ENCODE measurements at places on chromosomes 12 and 14.

GRCh38 chr14:68584786-68585185 lies 208.1 kb downstream of the ZFP36L1 start:
- no peak for DNase-seq

DNA sequence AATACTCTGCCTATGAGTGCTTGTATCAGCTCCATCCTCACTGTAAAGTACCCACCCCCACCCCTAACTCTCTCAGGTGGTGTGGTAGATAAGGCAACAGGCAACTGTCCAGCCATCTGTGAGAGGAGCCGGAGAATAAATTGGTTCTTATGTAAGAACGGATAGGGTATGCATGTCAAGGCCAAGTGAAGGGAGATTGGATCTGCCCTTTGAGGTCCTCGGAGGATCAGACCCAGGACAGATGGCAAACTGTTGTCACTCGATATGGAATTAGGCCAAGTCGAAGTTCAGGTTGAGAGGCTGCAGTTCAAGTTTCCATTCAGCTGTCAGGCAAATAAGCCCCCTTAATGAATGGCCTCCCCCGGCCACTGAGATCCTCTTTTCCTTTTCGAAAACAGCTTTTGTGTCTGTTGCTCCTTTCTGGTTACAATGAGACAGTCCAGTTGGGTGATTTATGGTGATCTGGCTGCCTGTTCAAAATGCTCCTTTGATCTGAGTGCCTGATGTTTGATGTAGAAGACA lies 120.3 kb downstream of the VRK1 start:
- no peak for DNase-seq

- no peak for DNase-seq
Observed at GRCh38 chr12:51911307-51911706, 4.0 kb downstream of the ACVRL1 start.

DNA sequence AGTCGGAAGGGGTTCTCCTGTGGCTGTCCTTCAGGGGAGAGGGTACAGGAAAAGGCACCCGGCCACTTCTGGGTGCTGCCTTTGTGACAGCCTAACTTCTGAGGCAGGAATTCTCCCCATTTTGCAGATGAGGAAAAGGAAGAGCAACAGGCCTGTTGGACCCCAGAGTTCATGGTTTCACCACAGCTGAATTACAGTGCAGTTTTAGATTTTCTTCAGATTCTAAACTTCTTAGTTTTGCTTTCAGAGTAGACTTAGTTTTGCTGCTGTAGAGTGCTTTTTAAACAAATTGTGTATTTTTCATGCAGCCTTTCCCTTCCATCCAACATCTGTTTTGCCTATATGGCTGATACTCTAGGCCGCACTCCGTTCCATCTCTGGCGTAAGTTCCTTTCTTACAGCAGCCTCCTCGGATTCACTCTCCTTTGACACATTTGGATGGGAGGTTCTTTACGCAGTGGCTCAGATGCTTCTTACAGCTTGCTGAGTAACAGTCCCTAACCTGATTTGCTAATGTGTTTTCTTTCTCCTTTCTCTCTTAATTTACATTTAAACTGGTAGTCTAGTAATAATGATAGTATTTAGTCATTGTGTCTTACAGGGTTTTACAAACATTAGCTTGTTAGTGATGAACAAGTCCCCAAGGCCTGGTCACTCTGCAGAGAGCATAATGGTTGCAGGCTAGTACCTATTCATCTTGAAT lies 7.8 kb downstream of the TRAF3 start:
- no peak for DNase-seq

- no peak for DNase-seq
Observed at GRCh38 chr14:76644855-76645518, 116.3 kb upstream of the VASH1 start.

DNA sequence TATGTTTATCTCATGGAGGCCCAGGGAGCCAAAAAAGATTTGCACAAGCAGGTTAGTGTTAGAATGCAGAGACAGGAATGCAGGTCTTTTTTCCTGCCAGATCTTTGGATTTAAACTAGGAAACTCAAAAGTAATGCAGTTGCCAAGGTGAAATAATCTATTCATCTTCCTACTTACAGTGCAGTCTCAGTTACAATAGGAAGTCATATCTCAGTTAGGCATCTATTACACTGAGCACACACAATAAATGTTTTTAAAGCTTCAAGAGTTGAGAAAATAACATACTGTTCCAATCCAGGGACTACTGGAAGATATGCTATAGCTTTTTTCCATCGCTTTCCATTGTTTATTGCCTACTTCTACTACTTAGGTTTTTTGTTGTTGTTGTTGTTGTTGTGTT lies 279.3 kb upstream of the E2F7 start:
- no peak for DNase-seq

DNA sequence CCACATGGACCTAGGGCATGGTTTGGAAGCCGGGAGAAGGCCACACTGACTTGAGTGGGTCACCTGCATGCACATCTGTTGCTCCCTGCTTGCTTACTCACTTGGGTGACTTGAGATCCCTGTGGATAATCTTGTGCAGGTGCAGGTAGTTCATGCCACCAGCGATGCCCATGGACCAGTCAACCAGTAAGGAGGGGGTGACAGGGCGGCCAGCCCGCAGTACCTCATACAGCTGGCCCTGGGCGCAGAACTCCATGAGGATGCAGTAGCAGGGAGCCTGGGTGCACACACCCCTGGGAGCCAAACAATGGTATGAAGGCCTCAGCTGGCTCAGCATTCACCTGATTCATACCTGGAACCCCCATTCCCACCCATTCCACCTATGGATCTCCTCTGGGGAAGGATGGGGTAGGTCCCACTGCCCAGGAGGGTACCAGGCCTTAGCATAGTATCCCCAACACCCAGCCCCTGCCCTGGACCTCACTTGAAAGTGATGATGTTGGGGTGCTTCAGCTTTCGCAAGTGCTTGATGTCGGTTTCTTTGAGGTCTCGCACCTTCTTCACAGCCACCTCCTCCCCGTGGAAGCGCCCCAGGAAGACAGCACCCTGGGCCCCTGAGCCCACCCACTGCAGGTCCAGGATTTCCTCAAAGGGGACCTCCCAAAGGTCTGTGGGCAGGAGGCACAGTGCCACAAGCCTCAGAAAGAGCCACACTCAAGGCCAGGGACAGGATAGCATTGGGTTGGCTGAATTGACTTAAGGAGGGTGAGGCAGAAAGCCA lies 13.1 kb downstream of the MAP3K12 start:
- DNase-seq, result no peak

- no peak for DNase-seq
Observed at GRCh38 chr14:84208451-84208850, 1321.5 kb upstream of the FLRT2 start.

DNA sequence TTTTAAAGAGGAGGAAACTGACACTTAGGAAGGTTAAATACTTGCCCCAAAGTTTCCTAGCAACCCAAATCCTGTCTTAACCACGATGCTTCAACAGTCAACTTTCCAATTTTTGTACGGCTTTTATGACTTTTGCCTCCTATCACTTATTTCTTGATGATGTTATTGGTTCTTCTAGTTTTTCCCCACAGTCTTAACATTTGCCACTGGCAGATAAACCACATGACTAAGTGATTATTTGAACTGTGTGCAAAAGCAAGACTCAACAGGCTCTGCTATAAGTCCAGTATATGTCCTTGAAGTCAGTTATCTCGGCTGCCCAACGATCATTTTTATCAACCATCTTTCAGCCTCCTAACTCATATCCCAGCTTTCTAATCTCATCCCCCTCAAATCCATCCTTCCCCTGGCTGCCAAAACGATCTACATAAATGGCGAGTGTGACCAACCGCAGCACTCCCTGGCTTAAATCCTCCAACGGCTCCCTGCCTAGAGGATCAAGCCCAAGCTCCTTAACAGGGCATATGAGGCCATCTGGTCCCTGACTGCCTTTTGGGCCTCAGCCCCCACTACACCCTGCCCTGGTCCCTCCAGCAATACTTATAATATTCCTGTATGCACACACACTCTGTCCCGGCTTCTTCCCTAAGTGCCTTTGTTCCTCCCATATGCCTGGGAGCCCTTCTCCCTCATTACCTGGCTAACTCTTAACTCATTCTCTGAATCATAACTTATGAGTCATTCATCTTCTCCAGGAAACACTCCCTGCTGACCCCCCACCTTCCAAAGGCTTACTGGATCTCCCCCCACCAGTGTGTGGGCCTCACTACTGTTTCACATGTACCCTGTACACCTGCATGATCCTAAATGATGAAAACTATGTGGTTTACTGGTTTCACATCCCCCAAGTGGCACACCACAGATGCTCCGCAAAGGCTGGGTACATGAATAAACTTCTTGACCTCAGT lies 8.8 kb downstream of the VPS37B start:
- no peak for DNase-seq

DNA sequence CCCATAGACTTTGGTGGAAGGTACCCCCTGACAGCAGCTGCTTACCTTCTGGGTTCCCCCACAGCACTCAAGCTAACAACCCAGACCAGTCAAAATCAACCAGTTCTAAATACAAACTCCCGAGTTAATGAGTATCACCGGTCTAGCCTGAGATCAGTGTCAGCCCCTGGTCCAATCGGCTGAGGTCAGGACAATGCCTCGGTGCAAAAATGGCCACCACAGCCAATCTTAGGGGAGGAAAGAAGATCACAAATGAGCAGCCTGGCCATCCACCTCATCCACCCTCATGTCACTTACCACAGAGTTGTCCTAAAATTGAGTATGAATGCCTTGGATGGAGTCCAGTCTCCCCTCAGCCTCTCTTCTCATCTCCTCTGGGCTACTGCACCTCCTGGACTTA lies 128.5 kb downstream of the PHETA1 start:
- DNase-seq, result no peak

GRCh38 chr14:53108292-53109104 lies 44.6 kb downstream of the DDHD1 start:
- DNase-seq, result no peak

DNA sequence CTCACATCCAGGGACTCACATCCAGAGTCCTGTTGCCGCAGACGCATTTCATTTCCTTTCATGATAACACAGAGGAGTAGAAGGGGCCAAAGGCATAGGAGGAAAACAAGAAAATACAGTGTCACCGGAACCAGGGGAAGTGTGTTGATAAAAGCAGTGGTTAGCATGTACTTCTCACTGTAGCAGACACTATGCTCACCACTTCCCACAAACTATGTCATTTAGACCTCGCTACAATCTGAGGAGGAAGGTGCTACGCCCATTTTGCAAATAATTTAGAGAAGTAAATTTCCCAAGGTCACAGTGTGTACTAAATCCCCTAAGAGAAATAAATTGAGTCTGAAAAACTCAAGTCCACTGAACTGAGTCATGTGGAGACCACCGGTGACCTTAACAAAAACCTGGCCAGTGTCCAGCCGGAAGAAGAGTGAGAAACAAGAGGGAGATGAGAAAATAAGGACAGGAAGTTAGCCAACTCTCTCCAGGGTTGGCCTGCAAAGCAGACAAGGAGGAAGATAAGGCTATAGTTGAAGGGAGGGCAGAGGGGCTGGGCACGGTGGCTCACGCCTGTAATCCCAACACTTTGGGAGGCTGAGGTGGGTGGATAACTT lies 25.8 kb upstream of the TMCC3 start:
- DNase-seq, result no peak

- no peak for DNase-seq
Observed at GRCh38 chr14:101851183-101851582, 89.7 kb downstream of the PPP2R5C start.

- no peak for DNase-seq
Observed at GRCh38 chr14:57573173-57573572, 79.5 kb upstream of the CCDC198 start.

DNA sequence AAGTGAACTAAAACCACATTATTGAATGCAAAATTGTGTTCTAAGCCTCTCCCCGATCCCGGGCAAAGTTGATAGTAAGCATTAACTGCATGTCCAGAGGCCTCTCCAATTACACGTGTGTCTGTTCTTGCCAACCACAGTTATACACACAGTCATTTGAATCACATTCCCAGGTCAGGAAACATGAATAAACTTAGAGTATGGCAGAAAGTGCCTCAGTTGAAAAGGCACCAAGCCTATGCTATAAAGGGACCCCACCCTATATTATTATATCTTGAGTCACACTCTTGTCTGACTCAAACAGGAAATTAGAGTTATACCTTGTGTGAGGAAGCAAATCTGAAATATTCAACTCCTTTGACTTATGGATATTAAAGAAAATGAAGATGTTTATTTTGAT lies 128.3 kb upstream of the STXBP6 start:
- no peak for DNase-seq

DNA sequence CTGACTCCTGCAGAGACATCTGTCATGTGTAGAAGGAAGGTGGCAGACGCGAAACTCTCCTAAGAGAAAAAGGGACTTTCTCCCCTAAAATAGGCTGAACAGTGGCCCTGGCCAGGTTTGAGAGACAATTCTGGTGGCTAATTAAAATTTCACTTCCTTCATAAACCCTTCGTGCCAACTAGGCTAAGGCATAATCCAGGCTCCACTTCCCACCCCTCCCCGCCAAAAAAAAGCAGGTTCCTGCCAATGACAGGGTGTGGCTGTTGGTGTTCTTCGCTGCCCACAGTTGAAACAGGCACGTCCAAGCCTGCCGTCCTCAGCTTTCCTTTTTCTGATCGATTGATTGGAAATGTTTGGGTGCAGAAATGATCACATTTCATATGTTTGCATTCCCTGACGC lies 144.6 kb downstream of the GCH1 start:
- DNase-seq, result no peak

DNA sequence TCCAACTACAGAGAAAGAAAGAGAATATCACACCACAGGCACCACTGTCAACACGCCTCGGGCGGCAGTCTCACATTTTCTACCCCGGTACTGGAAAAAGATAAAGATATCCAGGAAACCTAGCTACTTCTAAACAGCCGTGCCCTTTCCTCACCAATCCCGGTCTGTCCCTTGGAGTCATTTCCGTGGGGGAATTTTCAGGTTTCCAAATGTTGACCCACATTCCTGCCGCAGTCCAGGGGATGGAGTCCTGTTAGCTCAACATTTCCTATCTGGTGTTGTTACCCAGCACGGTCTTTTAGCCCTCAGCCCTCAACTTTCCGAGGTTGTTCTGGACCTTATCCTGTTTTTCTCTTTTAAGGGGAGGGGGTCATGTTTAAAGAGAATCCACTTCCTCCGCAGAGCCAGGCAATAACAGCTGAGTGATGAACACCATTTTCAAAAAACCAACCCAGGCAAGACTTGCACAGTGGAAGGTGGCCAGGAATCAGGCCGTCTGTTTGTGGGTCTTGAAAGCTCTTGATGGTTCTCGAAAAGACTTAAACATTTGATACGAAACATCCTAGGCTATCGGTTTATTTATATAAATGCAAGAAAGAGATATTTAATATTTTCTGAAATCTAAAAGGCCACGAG lies 4.6 kb downstream of the SSH1 start:
- no peak for DNase-seq

DNA sequence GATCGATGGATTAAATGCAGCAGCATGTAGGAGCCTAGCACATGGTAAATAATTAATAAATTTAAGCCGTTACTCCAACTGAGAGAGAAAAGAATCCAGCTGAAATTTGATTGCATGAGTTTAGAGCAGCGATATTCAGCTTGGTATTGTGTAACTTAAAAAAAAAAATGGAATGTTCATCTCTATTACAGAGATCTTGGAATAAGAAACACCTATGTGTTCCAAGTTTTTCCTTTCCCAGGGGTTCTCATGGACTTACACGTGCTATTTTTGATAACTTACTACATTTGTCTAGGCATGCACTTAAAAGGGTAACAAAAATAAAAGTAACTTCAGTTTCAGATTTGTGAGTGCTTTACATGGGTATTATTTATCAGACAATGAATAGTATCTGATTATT lies 122.8 kb downstream of the RASSF9 start:
- DNase-seq, result no peak

- DNase-seq, result no peak
Observed at GRCh38 chr14:54348923-54349620, 47.7 kb upstream of the CDKN3 start.

GRCh38 chr14:53310412-53310811 lies 157.3 kb upstream of the DDHD1 start:
- DNase-seq, result no peak

GRCh38 chr14:29858299-29858698 lies 69.3 kb downstream of the PRKD1 start:
- no peak for DNase-seq
